ENCODE measurements at places on chromosomes 12 and 14.

DNA sequence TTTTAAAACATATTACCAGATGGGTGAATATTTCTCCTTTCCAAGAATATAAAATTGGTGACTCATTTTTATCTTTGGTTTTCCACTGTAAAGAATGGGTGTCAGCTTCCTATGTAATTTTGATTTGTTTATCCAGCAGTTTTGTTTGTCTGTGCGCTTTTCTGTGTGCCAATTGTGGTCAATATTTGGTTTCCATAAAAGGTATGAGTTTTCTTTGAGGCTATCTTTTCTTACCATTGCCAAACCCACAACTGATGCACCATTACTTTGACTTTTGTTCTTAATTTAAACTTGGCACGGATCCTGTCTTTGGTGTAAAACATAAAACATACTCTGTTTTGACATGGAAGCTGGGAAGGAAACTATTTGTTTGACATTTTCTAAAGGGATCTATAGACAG, 78.8 kb upstream of the NAV3 start:
- no peak for DNase-seq

- no peak for DNase-seq
Measured at GRCh38 chr14:104076743-104077142, 8.8 kb upstream of the ASPG start.

- no peak for DNase-seq
Measured at GRCh38 chr12:40034712-40035111, 71.2 kb downstream of the SLC2A13 start.

DNA sequence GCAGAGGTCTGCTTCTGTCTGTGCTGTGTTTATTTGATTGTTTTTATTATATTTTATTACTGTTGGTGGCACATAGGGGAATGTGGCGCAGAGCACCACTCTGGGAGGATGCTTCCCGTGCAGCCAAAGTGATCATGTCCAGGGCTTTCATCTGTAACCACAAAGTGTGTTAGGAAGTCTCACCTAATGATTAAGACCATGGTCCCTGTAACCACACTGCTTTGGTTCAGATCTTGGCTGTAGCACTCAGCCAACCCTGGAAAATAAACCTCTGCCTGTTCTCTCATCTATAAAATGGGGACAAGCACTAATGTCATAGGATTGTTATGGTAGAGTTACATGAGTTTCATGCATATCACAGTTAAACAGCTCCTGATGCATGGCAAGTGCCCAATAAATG, 1.9 kb downstream of the RESF1 start:
- no peak for DNase-seq

GRCh38 chr12:52591521-52591920, 9.7 kb downstream of the KRT72 start:
- DNase-seq: no peak

DNA sequence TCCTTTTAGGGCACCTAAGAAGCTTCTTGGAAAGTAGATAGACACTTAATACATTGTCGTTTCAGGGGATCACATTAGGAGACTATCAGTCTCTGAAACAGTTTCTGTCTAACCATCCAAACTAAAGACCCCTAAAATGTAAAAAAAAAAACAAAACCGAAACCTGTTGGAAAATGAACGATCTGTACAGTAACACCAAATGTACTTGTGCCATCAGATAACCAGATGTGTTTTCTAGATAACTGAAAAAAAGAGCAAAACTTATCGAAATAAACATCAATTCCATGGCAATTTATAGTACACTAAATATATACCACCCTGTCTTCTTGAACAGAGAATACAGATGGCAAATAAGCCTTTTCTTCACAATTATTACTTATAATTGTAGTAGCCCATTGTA, 2.1 kb downstream of the LDHB start:
- DNase-seq: no peak

GRCh38 chr12:81377771-81378170, 299.9 kb downstream of the ACSS3 start:
- no peak for DNase-seq

DNA sequence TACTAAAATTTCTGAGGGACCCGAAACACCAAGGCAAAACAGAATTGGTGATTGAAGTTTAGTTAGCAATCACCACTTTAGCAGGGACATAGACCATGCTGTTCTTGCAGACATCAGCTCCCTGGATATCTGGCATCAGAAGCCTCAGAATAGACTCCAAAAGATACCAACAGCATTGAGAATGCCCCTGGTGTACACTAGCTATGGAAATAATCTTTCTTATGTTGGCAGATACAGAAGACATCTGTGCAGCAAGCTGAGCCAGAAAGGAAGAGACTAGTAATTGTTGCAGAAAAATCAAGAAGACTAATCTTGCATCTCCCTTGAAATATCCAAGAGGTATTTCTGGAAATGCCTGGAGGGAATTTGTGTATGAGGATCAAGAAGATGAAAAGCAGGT, 521.6 kb downstream of the TRHDE start:
- no peak for DNase-seq

DNA sequence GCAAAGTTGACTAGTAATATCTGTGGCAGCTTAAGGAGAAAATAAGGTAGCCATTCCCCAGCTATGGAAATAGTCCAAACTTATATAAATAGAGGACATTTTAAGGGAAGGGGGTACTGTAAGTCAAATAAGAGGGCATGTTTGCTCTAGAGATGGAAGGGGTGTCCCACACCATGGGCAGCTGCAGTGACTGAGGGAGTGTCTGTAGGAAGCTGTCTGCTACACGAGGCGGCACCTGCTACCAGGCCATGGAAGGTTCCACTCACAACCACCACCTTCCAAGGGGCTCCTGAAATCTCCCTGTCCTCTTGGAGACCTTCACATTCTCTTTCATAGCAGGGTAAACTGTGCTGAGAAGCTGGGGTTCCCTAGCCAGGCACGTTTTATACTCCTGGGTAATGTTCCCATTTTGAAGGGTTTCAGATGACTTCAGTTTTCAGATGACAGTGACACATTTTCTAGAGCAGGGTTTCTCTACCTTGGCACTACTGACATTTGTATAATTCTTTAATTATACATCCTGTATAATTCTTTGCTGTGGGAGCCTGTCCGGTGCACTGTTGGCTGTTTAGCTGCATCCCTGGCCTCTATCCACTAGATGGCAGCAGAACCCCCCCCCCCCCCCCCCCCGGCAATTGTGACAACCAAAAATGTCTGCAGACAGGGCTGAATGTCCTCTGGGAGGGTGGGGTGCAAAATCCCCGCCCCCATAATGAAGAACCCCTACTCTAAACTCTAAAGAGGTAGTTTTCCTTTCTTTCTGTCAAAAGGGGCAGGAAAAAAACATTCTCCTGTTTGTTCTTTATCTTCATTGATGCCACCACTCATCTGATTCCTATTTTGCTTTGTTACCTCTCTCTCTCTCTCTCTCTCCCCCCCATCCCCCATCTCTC, 11.6 kb upstream of the SMCO2 start:
- DNase-seq: no peak

DNA sequence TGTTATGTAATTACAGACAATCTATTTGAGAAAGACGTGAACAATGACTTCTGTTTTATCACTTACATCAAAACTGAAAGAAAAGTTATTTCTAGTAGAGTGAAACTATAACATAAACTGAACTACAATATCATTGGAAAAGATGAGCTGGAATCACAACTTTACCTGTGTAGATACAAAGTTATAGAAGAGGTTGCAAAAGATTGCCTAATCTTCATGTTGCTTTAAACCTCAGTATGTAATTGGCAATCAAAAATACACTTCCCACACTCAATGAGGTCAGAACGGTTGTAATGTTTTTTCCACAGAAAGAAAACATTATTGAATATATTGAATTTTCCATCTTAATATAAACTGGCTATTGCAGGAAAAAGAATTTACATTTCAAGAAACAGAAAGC, 37.7 kb upstream of the GXYLT1 start:
- DNase-seq: no peak

DNA sequence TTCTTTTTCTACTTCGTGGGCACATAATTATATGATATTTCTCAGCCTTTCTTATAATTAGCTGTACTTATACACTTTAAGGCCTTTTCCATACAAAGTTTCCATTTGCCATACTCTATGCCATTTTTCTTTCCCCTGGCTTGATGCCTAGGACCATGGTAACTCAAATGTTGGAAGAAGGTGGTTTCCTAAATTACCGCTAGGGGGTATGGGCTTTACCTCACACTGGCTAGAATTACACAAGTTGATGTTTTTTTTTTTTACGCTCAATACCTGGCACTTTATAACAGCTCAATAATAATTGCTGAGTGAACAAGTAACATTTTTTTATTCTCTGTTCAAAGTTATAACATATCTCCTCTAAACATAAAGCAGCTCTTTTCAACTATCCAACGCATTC, 306.8 kb upstream of the LRFN5 start:
- DNase-seq: no peak

DNA sequence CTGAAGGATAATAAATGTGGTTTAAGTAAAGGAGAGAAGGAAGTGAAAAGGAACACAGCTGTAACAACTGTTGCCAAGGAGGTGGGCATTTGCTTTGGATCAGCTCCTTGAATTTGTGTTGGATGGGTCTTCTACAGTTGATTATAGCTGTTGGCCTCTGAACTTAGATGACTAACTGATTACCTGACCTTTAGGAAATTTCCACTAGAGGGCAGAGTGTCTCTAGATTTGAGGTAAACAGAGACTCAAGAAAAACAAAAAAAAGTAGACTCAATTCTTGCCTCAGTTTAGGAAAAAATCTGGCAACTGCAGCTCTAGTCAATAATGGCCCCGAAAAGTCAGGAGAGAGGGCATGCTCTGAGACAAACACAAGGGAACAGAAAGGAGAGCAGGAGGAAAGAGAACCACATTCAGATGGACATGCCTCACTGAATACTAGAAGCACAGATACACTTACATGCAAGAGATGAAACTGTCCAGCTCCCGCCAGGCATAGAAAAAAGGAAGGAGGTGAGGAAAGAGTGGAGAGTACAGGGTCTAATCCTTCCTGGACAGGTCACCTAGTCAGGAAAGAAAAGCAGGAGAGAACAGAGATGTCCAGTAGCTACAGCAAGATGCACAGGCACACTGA, 20.6 kb downstream of the COX14 start:
- no peak for DNase-seq

GRCh38 chr12:50955288-50955687, 2.9 kb downstream of the HIGD1C start:
- DNase-seq: no peak

DNA sequence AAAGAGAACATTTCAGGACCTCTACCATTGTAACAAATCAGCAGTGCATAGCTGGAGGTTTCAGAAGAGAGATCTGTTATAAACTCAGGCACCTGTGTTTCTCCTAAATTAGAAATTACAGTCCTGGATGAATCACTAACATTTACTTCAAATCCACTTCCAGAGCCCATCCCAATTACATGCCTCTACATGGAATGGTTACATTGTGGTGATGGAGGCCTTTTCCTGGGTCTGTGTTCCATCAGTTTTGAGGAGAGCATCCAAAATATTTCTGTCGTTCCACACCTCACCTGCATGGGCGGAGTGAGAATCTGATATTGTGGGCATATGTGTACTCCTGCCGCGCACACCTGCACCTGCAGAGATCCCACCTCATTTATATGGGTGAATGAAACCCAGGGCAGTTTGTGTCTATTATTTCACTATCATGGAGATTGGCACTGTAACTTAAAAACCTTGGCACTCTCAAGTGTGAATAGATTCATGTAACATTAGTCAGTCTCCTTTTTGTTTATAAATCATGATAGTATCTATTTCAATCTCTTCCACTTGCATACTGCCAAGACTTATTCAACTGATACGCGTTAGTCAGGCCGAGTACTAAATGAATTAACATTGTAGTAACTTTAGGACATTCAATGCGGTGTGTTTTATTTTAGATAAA, 215.1 kb upstream of the FAR2 start:
- DNase-seq: no peak

DNA sequence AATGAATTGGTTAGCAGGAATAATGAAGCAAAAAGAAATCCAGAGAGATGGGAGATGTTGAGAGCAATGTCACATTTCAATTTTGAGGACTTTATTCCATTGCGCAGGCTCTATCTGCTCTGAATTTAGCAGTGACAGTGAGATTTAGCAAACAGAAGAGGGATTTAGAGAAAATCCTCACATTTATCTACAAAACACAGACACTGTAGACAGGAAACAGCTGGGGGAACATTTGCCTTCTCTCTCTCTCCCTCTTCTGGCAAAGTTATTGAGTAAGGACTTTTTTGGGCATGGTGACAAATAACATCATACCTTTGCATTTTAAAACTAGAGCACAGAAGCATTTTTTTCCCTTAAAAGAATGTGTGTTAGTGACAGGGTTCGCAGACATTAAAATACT, at the start of gene IGF1:
Gene IGF1 (minus strand): TSS at position 158 of the 400 bp plus-strand sequence. CDS start 182 bp downstream, outside the sequence.
- no peak for DNase-seq

DNA sequence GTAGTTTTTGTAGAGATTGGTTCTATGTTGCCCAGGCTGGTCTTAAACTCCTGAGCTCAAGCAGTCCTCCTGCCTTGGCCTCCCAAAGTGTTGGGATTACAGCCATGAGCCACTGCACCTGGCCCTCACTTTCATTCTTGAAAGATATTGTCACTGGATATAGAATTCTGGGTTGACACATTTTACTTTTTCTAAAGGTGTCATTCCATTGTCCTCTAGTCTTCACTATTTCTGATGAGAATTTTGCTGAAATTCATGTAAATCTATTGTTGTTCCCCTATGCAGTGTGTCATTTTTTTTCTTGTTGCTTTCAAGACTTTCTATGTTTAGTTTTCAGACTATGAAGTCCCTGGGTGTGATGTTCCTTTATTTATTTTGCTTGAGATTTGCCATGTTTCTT, 29.2 kb downstream of the ACADS start:
- DNase-seq: no peak

GRCh38 chr12:56020423-56021184, at the start of gene IKZF4:
Gene IKZF4 (plus strand): TSS chr12:56021043. CDS start chr12:56021494, 451 bp downstream.
- DNase-seq: peak; percentile 67

- no peak for DNase-seq
Measured at GRCh38 chr12:52252728-52253343, 19.8 kb downstream of the KRT7 start.

DNA sequence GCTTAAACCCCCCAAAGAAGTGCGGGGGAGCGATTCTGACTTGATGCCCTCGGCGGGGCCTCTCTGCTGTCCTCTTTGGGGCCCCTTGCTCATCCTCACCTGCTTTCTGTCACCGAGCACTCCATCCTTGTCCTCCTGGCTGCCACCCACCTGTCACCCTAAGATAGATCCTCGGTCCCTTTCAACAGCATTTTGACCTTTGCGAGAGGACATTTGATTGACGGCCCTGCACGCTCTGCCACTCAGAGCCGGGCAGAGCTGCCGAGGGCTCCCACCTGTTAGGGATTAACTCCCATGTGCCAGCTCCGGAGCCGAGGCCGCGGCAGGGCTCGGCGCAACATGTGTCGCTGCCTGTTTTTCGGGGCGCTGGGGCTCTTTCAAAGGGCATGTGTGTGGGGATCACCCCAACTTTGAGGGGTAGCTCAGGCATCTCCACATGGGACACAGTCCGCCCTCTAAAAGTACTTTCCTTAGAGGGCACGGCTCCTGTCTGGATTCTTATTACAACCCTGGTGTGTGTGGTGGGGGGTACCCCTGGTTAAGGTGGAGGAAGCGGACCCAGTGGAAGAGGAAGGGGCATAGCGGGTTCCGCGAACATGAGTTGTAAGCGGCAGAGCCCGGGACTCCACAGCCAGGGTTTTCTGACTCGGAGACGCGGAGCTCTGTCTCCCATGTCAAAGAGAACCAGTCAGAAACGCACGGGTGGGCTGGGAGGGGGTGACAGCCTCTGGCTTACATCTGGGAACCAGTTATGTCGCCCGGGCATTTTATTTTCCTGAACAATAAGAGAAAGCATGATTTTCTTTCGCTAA, 811 bp upstream of the MEG3 start:
- no peak for DNase-seq

GRCh38 chr12:45051572-45052125, 750 bp upstream of the DBX2 start:
- no peak for DNase-seq

- DNase-seq: no peak
Measured at GRCh38 chr12:6939191-6939540, 4.5 kb upstream of the RNU7-1 start.

GRCh38 chr12:108856170-108856427, 1.3 kb downstream of the SSH1 start:
- no peak for DNase-seq
